ENCODE measurements at places on chromosomes 5 and 9.

DNA sequence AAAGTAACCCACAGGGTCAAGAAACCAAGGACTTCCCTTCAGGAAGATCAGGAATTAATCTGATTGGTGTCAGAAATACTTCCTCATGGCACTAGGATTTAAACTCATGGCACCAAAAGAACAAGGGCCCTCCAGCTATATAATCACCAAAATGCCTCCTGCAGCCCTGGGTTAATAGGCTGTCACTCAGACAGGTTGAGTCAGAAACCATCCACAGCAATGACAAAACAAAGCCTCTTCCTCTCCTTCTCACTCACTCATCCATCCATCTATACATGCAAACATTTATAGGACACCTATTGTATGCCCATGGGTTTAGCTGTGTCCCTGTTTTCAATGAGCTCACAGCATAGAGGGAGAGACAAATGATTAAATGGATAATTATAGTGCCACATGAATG lies 62.5 kb upstream of the SPOCK1 start:
- no peak for DNase-seq

DNA sequence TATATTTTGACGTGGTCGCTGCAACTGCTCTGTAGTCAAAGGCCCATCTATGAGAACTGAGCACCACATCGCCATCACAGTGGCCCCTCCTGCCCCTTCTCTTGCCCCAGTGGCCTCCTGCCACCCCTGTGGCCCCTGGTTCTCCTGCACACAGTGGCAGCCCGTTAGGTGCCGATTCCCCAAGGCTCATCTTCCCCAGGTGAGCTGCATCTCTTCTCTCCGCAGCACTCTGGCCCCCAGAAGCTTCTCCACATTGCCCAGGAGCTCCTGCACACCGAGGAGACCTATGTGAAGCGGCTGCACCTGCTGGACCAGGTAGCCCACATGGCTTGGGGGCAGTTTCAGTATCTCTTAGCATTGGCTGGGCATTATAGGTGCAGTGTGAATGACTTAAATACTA lies 55.4 kb downstream of the FGD3 start:
- DNase-seq: no peak

GRCh38 chr9:121735065-121735792 lies 83.8 kb downstream of the DAB2IP start:
- no peak for DNase-seq

GRCh38 chr5:133220851-133221674 lies 169.2 kb downstream of the HSPA4 start:
- no peak for DNase-seq

DNA sequence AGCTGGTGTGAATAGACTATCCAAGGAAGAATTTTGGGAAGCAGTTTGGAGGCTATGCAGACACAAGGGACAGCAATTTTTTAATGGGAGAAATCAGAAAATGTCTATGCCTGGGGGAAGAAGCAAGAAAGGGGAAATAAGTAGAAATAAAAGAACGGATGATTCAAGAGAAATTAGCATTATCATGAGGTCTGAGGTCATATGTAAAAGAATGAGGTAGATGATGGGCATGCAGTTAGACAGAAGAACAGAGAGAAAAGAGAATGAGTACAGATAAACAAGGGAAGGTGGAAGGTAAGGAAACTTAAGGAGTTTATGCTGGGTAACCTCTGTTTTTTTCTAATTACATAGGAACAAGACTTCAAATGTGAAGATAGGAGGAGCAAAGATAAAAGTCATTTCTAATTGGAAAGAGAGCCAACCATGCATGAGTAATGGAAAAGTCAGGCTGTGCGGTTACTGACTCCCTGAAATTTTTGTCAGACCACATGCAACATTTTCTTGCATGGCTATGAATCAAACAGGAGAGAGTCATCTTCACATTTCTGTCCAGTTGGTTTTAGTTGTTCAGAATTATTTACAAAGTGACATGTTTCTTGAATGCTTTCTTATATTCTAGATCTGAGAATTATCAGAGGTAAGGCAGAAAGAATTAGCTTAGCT lies 101.0 kb upstream of the PIK3R1 start:
- DNase-seq: no peak

GRCh38 chr9:78791779-78792178 lies 494.9 kb downstream of the PSAT1 start:
- no peak for DNase-seq

DNA sequence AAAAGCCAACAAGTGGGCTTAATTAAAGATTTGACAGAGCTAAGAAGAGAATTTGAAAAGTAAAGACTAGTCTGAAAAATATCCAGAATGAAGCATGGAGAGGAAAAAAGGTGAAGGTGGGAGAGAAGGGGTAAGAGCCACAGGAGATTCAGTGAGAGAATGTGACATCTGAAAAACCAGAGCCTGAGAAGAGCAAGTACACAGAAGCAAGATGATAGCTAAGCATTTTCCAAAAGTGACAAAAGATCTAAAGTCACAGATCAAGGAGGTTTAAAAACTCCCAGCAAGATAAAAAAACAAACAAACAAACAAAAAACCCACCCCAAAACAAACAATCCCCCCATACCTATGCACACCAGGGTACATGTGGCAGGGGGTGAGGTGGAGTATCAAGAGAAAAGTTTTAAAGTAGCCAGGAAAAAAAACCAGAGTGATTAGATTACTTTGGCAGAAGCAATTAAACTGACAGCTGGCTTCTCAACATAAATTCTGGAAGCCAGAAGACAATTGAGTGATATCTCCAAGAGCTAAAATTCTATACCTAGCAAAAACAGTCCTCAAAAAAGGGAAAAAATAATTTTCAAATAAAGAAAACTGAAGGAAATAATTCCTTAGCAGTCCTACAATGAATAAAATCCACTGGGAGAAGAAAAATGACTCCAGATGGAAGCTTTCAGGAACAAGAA lies 111.4 kb downstream of the RAPGEF6 start:
- DNase-seq: no peak

DNA sequence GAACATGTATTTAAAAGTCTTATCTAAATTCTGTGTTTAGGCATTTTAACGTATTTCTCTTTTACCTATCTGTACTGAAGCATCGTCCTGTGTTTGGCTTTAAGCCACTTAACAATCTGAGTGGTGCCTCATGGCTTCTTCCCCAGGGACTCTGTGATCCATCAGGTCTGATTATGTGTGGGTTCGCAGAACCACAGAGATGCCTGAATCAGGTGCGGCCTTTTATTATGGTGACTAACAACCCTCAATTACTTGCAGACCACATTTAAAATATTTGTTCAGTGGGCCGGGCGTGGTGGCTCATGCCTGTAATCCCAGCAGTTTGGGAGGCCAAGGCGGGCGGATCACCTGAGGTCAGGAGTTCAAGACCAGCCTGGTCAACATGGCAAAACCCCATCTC lies 39.6 kb upstream of the SAP30L start:
- DNase-seq: no peak

DNA sequence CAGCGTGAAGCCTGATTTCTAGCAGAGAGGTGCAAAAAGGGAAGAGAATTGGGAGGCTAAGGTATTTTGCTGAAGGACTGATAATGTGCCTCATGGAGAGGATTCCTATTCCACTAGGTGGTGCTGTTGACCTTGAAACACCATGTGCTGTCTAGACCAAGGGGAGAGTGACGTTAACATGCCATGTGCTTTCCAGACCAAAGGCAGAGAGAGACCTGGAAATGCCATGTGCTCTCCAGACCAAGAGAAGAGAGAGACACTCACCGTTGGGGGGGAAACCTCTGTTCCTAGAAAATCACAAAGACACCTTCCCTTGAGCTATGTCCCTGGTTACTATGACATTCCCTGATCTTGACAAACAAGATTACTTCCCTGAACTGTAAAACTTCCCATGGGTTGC lies 286.0 kb upstream of the TUSC1 start:
- peak; percentile 42 for DNase-seq

DNA sequence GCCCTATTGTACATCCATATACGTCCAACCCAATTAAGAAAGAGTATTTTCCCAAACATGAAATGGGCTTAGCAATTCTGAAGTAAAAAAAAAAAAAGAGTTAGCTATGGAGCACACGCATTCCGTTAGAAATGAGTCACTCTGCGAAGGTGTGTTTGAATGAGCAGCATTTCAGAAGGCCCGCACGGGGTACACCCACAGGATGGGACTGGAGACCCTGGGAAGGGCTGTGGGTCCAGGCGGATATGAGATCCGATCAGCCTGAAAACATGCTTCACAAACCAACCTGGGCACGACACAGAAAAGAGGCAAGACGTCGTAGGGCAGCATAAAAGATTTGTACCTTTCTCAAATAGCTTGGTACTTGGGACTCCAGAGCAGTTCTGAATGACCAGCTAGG lies 173.9 kb upstream of the KLF9 start:
- DNase-seq: no peak

DNA sequence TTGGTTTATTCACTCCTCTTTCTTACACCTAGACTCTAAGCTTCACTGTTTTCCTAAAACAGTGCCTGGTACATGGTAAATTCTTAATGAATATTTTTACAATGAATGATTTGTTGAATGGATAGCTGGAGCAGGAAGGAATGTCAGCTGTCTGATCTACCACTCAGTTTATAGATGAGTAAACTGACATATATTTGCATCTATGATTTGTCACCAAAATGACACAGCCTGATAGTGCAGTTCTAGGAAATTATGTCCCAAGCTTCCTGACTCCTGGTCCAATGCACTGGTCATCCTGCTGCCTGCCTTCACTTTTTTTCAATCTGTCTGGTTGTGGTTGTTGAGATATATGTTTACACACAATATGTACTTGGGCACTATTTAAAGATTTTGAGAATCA lies 651.7 kb upstream of the WWC1 start:
- DNase-seq: no peak

- no peak for DNase-seq
Observed at GRCh38 chr5:122929001-122929400, 83.6 kb downstream of the SNX24 start.

All from SHP77 treated with DMSO at 0.1 percent for 48 hours (cell line).